ENCODE measurements at places on chromosomes 5 and 9.

DNA sequence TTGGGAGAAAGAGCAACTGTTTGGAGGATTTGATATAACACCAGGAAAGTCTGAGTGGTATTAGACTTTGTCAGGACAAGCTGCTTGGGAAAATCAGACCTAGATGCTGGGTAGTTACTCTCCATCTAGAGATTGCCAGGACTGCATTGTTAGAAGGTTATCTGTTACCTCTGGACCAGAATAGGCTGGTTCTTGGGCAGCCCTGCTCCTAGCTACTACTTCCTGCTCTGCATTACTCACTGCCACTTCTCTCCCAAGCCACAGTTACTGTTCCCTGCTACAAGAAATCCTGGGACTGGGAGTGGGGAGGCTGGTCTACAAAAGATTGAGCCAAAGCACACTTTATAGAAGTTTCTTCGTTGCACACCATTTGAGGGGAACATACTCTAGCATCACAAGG, 95.5 kb upstream of the KCNN2 start:
- no peak for ATAC-seq

GRCh38 chr5:43019291-43019613, 20.9 kb downstream of the ANXA2R start:
- no peak for ATAC-seq

DNA sequence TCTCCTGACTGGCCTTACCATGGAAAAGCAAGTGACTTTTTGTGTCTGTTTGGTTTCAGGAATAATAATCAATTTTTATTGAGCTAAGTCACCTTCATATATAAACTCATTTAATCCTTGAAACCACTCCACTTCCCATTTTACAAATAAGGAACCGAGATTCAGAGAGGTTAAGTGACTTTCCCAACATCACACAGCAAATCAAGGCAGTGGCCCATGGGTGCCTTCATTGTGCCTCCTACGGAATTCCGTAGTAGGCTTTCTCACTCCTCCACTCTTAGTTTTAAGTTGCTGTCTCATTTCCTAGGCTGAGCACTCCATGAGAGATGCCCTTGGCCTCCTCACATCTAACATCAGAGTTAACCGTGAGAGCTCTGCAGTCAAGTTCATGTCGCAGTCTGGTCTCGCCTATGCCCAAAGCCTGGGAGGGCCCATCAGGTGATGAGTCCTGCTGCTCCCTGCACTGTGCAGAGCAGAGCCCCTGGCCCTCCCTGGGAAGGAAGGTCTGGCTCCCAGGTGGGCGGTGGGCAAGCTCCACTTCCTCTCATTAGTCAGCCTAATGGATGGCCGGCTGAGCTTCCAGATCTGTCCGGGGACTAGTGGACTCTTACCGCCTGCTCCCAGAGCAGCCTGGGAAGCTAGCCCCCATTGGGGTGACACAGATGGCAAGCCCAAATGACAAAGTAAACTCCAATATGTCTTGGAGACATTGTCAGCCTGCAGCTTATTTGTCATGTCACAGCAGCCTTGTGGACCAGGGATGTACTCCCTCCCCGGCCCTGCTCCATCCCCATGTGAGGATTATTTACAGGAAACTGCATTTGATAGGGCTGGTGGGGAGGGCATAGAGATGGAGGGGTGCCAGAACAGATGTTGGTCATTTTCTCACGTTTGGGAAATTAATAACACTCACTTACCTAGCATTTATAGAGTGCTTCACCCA, 123.4 kb downstream of the MVB12B start:
- ATAC-seq: no peak

- no peak for ATAC-seq
Measured at GRCh38 chr9:92479346-92479745, 3.0 kb downstream of the ASPN start.

DNA sequence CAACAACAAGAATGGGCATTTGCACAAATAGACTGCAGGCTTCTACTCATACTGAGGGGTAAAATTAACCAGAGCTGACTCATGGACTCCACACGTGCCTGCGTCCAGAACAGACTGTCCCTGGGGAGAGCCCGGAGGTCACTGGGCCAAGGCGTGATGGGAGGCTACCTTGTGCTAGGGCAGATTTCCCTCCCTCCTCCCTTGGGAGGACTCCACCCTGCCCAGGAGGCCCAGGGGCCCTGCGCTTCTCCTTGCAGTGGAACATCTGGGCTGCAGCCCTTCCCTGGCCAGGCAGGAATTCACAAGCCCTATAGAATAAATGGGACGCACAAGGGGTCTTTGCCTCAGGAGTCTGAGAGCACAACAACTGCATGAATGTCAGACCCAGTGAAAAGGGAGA, 35.6 kb downstream of the IRX2 start:
- ATAC-seq: no peak

Measured in activated CD4-positive, CD25-positive, alpha-beta regulatory T cell treated with anti-CD3 and anti-CD28 coated beads, Interleukin-2, amount 50 U/mL, for 24 hours (primary cell).